ENCODE measurements at places on chromosomes 1 and 21.

GRCh38 chr1:21233490-21233889 lies 56.8 kb downstream of the ECE1 start:
- no peak for DNase-seq

DNA sequence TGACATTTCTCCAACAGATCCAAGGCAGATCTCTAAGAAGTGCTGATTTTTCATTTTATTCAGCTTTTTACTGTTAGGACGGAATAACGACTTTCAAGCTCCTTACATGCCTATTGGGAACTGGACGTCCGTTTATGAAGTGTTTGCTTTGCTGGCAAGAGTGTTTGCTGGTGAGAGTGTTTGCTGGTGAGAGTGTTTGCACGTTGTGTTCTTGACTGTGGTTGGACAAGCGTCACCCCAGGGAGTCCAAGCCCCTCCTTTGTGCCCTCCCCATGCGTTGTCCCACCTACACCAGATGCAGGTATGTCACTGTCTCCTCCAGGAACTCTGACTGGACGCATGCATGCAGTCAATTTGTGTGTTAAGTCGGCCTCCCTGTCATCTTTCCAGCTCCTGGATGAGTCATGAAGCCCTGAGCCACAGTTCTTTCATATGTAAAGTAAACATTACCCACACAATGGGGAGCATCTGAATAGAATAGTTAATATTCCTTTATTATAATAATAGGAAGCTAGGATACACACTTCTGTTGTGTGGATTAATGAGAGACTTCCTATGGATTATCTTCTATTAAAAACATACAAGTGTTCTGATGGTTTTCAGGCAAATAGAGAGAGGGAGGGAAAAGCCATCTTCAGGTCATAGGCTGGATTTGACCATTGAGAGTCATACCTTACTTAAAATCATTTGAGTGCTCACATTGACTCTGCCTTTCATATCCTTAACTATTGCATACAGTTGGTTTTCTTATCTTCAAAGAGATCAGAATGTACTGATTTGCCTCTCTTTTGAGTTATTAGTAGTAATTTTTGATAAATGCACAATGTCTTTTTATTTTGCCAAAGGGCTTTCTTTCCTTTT lies 119.2 kb downstream of the GALNT2 start:
- DNase-seq, result no peak

- DNase-seq, result no peak
These were observed 307.8 kb downstream of the NFIA start for GRCh38 chr1:61389926-61390845.

DNA sequence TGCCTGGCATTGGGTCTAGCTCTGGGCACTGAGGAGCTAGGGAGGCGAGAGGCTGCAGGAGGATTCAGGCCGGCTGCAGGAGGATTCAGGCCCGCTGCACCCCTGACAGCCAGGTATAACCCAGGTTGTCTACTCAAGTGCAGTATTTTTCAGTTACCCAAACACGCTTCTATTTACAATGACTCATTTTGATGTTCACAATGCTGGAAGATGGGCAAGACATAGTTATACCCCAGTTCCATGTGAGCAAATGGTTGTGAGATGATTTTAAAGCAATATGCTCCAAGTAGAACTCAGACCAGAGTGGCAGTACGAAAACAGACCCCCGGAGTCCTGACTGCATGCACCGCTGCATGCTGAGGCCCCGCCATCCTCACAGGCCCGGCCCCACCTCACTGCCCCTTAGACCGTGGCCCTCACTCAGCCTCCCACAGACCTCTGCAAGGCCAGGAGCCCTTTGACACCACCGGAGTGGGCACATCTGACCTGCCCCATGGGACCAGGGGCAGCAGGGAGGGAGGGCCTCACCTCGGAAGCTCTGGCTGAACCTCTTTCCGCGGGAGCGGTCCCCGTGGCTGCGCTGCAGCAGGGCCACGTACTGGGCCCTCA lies 553 bp downstream of the LEFTY1 start:
- DNase-seq, result no peak

GRCh38 chr1:198499588-198499987 lies 40.9 kb downstream of the ATP6V1G3 start:
- no peak for DNase-seq

DNA sequence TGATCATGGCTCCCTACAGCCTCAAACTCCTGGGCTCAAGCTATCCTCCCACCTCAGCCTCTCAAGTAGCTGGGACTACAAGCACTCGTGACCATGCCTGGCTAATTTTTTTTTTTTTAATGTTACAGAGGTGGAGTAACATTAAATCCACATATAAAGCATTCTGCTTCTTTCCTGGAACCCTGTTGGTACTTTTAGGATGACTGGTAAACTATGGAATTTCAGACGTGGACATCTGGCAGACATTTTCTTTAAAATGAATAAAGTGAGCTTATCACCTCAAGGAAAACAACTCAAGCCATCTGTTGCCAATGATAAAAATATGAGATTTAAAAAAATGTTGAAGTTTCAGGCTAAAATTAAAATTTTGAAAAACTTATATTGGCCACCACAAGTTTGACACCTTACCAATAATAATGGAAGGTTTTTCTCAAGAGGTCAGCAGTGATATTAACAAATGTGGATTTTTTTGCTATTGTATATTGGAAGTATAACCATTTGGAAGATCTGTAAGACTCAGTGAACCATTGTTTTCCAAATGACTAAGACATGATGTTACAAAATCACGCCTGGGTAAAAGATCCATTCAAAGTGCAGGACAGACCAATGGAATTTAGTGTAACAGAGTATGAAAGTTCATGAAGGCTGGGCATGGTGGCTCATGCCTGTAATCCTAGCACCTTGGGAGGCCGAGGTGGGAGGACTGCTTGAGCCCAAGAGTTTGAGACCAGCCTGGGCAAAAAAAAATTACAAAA lies 52.7 kb upstream of the EIF4G3 start:
- no peak for DNase-seq

- no peak for DNase-seq
These were observed 8.1 kb downstream of the NIBAN1 start for GRCh38 chr1:184965944-184966860.

All from activated naive CD4-positive, alpha-beta T cell (primary cell).